ENCODE measurements at places on chromosomes 3 and 15. TPM values are rescaled to one million over a fixed set of nuclear protein-coding genes. Genes with fewer than 3 reads are reported as not detected.
A peak's percentile ranks its signal among the peaks of the same experiment; 100 is the strongest.

Gene TJP1
- total RNA-seq = 34.9 TPM

Gene GOLGA8M
- not detected for total RNA-seq

Gene INSYN1
- 0.29 TPM for total RNA-seq

Gene CPNE9
- not detected for total RNA-seq

Gene CHRM5
- 0.06 TPM for total RNA-seq

Gene PAK2
- total RNA-seq = 37.8 TPM

Gene UBL7
- 104 TPM for total RNA-seq

Gene GPR160
- total RNA-seq = 0.40 TPM

Gene DIS3L
- 26.9 TPM for total RNA-seq

DNA sequence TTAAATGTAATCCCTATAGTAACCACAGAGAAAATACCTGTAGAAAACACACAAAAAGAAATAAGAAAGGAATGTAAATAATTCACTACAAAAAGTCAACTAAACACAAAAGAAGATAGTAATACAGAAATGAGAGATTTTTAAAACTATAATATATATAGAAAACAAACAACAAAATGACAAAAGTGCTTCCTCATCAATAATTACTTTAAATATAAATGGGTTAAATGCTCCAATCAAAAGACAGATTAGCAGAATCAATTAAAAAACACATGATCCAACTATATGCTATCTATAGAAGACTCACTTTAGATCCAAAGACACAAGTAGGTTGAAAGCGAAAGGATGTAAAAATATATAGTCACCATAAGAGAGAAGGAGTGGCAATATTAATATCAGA lies 45.8 kb downstream of the FRMD5 start:
- DNase-seq = no peak

- DNase-seq = no peak
These were observed 407.3 kb upstream of the PPP2R3A start for GRCh38 chr3:135558150-135558783.

- DNase-seq = no peak
These were observed 733.0 kb downstream of the ZPLD1 start for GRCh38 chr3:103167850-103168249.

DNA sequence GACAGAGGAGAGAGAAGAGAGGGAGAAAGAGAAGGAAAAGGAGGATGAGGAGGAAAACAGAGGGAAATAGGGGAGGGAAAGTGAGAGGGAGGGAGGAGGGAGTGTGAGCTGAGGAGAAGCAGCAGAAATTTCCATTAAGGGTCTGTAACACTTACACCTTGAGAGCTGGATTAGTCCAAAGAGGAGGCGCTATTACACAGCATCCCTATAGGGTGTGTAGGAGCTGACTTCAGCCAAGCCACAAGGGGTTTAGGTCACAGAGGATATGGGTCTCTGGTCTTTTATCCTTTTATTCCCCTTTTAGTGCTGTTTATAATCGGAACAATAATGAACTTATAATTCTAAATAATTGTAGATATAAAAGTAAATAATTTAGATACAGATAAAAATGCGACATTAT lies 230.4 kb downstream of the GABRG3 start:
- DNase-seq = no peak

DNA sequence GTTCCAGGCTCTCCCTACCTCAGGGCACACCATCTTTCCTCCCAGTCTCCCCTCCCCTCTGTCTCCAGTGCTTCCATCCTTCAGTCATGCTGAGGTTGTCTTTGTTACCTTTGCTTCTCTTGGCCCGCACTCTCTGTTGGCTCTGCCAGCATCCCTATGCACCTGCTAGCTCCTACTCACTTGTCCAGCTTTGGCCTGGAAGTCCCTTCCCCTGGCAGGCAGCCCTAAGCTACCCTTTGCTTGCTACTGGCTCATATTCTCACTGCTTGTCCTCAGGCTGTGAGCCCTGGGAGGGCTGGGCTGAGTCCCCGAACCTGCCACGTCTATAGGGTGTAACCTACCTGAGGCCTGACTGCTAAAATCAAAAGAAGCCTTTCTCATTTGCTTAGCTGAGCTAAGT lies 122.7 kb downstream of the PGPEP1L start:
- DNase-seq = no peak

DNA sequence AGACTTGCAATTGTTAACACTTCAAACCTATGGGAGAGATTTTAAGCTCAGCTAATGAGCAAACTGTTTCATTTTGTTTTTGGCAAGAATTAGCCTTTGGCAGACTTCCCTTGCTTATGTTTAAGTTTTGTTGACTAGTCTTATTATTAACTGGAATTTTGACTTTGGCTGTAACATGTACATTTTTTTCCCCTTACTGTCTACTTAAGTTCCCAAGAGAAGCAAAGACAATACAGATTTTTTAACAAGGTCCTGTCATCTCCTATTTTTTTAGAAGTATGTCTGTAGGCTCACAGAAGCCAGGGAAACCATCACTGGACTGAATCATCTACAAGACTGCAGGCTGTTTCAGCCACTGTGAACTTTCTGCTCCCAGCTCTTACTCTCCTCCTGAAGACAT lies 74.3 kb downstream of the DGKG start:
- DNase-seq = peak; percentile 57

- peak; percentile 39 for DNase-seq
These were observed 17.8 kb downstream of the SPATA12 start for GRCh38 chr3:57078344-57078634.

GRCh38 chr3:84987706-84988504 lies 29.1 kb downstream of the CADM2 start:
- no peak for DNase-seq

DNA sequence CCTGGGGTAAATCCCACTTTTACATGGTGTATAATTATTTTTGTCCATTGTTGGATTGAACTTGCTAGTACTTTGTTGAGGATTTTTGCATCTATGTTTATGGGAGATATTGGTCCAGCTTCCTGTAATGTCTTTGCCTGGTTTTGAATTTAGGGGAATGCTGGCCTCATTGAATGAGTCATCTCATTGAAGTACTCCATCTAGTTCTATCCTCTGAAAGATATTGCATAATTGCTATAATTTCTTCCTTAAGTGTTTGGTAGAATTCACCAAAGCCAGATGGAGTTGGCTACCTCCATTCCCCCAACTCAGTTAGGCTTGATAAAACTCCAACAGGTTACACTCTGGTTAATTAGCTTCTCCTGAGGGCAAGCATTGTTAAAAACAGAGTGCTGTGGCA lies 237.4 kb upstream of the TGFBR2 start:
- DNase-seq = peak; percentile 70

DNA sequence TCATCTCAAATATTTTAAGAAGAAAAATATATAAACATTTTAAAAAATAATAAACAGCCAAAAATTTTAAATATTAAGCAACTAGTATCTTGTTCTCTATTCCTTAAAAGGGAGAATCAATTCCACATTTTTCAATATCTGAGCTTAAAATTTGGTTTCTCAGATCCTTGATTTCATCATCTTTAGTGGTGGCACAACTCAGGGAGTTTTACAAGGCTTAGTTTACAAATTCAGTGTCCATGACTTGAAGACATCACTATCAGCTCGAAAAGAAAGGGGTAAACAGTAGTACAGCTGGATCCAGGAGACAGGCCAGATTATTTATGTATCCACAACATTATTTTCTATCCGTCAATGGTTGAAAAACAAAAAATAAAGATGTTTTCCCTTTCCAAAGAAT lies 11.6 kb downstream of the IGF2BP2 start:
- no peak for DNase-seq

DNA sequence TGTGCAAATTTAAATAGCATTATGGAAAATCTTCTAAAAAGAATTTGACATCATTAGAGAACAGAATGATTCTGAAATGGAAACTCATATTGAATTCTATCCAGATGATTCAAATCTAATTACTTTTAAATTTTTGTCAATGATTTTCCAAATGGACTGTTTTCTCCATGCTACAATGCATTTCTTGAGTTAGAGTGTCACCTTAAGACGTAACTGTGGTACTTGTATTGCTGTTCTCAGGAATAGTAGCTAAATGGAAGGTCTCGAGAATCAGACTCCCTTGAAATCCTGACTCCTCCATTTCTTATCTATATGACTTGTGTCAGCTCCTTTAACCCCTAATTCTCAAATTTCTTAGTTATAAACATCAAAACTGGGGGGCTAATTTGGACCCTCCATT lies 102.3 kb downstream of the P2RY1 start:
- no peak for DNase-seq

DNA sequence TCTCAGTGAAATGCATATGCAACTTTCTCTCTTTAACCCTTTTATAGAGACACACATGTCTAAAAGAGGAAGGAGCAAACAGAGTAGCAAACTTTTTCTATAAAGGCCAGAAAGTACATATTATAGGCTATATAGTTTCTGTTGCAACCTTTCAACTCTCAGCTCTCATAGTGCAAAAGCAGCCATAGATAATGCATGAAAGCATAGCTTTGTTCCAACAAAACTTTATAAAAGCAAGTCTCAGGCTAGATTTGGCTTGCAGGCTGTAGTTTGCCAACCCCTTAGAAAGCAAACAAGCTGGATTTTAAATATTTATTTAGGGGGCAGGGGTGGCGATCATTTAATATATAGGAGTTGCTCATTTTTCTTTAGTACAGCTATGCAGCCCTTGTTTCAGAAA lies 193.1 kb upstream of the LRRFIP2 start:
- DNase-seq = no peak

DNA sequence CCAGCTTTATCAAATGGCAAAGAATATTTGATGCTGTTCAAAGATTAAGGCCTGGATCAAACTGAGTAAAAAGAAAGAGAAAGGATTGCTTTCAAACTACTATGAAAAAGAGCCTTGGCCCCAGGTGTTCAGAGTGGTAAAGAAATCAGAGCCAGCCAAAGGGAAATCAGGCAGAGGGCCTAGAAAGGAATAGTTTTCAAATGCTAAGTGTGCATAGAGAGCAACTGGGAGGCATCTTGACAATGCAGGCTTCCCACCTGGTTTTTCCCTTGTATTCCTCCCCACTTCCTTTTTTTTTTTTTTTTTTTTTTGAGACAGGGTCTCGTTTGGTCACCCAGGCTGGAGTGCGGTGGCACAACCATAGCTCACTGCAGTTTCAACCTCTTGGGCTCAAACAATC lies 340.2 kb upstream of the ADAMTS9 start:
- no peak for DNase-seq

DNA sequence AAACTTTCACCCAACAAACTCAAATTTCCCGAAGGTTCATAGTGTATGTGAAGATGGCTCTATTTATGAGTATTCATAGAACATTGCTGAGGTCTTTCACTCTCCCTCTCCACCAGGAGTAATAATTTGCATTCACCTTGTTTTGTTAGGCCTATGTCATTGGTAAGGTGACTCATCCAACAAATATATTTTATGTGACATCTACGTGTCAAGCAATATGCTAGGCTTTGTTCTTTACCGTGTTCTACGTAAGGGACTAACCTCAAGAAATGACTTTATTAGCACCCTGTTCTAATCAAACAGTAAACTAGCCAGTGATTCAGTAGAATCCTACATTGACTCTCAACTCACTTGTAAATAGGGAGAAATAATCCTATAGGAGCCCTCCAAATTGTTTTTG lies 334.4 kb downstream of the FGF12 start:
- DNase-seq = no peak

DNA sequence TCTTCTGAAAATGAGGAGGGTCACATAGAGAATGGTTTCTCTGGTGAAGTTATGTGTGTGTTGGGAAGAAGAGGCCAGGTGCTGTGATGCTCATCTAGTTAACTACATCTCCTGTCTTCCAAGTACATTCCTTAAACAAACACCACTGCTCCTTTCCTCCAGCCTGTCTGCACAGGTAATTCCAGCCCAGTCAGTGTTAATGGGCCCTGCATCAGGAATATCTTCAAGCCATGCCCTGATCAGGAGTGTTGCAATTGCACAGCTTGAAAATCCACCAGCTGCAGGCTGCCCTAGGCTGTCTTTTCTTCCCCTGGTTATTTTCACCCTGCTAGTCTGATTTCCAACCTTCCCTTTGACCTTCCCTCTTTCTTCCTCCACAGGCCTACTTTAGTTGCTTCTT lies 41.9 kb upstream of the LMOD3 start:
- no peak for DNase-seq

DNA sequence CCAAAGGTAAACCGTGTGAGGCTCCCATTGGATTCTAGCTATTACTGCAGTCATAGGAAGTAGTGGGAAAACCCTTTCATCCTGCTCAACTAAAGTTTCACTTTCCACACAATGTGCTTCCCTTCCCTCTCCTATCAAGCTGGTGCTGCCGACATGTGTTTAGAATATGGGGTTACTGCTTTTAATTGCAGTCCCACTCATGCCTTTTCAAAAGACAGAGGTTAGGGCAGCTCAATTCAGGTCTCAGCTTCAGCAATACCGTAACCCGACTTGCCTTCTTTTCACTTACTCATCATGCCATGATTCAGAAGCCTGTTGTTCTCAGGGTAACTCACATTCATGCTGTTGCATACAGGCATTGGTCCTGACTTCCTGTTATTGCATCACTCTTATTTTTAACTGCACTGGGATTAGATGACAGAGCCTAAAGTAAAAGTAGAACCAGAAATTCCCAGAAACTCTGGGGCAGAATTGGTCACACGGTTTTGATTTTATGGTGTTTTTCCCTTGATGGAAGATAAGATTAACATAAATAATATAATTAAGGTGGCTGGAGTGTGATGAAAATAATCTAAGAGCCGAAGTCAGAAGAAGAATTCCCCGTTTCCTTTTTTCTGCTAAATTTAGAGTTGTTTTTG lies 45.7 kb downstream of the C2CD4B start:
- peak; percentile 95 for DNase-seq

- DNase-seq = peak; percentile 71
These were observed 39.0 kb upstream of the IGF1R start for GRCh38 chr15:98609144-98609852.

DNA sequence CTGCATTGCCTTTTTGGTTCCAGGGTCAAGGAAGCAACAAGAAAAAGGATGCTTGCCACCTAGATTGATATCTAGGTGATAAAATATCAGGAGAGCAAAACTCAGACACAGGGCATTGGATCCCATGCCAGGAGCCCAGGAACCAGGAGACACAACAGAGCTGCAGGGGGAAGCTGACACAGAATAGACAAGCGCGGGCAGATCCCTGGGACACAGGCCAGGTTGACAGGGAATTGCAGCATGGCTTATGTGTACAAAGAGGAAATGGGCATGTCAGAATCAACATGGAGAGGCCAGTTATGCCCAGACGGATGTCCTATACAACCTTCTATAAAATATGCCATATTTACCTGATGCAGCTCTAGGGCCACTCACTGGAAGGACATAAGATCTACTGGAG lies 84.2 kb downstream of the SEMA6D start:
- DNase-seq = no peak

- DNase-seq = peak; percentile 15
These were observed 1.3 kb downstream of the PIK3CA start for GRCh38 chr3:179149406-179149867.

Data from LHCN-M2 (cell line).